Activated CD4-positive, alpha-beta T cell treated with anti-CD3 and anti-CD28 coated beads for 36 hours (primary cell): ENCODE measurements at places on chromosomes 2 and 18. TPM values are rescaled to one million over a fixed set of nuclear protein-coding genes. Genes with fewer than 3 reads are reported as not detected.

GRCh38 chr2:181836583-181836982 lies 54.9 kb upstream of the ITPRID2 start:
- DNase-seq: no peak

GRCh38 chr2:234491897-234492296 lies 5.0 kb downstream of the ARL4C start:
- peak; percentile 45 for DNase-seq

DNA sequence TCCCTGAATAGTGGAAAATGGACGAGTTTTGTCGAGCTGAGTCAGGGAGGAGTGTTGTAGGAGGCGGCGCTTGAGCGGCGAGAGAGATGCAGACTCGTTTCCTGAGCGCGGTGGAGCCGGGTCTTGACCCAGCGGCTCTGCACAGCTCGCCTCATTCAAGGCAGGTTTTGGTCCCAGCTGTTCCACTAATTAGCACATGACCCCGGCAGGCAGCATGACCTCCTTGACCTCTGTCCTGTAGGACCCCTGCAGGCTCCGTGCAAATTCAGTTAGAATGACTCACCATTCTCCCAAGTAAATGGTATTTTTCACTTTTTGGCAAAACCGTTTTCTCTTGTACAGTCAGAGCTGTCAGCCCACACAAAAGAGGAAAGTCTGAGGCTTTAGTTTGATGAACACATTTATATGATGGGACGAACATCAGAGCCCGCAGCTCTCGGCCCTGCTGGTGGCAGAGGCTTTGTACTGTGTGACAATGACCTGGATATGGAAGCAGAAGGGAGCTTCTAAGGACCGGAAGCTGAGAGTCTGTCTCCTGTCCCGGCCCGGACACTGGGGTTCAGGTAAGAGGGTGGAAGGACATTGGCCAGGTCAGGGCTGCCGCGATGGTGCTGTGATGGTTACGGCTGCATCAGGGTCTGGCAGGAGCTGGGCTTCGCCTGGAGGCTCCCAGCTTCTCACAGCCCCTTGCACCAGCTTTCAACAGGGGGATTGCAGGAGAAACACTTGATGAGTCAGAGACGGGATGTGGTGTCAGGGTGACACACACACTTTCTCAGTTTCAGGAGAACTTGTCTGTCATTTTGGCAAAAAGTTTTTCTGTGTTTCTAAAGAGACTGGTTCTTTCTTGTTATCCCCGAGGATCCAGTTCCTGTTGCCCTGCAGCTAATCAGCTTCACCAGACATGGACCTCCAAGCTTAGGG lies 29.9 kb upstream of the ALKAL2 start:
- peak; percentile 63 for DNase-seq

DNA sequence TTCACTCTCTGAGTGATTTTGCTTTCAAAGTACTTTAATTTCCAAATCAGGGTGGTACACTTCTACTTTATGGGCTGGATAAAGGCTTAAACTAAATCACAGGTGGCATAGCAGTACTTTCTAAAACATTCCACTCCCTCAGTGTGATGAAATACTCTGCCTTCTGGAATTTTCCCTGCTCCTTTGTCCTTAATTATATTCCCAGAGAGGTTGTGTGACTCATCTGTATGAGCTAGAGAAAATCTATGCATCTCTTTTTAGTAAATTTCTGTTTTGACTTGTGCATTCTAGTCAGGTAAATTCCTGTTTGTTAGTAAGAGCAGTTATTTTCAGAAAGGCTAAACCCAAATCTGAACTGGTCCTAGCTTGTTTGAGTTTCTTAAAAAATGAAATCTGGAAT lies 29.0 kb upstream of the PLA2R1 start:
- DNase-seq: no peak

GRCh38 chr2:38423763-38424162 lies 46.7 kb upstream of the ATL2 start:
- DNase-seq: no peak

- peak; percentile 14 for DNase-seq
These were observed 29.6 kb upstream of the RNF152 start for GRCh38 chr18:61922435-61922834.

DNA sequence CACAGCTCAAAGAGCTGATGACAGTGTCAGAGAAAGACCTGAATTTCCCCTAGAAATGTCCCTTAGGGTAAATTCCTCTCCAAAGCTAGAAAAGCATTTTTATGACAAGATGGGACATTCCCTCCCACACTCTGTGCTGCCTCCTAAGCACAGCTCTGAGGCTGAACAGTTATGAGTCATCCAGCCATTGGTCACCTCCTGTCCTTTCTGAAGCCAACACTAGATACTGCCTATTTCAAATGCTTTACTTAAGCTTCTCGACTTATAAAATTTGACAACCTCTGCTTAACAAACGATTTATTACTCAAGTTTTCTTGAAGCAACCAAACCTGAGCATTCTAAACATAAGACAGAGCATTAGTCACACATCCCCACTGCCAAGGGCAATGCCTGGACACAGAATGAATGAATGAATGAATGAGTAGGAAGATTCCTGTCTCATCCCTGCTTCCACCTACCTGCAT lies 35.4 kb downstream of the B4GALT6 start:
- DNase-seq: no peak

DNA sequence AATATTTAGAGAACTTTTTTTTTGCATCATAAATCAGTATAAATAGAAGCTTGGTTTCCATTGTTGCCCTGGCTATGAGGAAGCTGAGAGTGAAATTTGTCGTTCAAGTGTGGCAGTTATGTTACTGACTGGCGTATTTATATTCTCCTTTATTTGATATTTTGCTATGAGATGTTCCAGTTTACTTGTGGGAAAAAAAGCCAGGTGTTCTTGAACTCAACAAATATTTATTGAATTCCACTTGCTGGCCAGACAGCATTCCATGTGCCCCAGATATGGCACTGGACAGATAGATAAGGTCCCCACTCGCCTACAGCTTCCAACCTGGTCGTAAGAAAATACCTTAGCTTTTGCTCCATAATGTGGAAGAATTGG lies 44.7 kb downstream of the NEDD4L start:
- no peak for DNase-seq

DNA sequence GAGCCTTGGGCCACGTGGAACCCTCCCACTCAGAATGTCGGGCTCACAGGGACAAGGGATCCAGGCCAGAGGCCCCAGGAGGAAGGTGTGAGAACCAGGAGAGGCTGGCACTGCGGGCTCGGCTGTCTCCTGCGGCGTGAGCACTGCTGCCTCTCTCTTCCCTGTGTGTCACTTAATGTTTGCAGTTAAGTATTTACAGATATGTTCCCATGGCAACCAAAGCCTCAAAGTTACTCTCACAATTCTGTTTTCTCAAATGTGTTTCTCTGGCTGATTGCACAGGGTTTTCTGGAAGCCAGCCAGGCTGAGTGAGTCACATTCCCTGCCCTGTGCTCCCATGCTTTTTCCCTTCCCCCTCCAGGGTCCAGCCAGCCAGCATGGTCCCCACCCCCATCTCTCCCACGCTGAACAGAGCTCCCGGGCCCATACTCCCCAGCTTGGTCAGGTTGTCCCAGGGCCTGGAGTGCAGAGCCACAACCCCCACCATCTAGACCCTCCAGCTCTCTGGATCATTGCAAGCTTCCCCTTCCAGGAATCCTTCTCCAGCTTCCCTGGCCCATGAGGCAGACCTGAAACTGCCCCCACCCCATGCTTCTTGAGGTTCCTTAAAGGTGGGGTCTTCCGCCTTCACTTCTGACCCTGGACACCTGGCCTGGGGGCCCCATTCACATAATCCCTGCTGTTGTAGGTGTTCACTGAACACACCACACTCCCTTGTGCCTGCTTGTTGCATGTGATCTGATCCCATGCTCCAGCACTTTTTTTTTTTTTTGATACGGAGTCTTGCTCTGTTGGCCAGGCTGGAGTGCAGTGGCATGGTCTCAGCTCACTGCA lies 265.9 kb downstream of the CELF4 start:
- DNase-seq: peak; percentile 15

- no peak for DNase-seq
These were observed 617.7 kb upstream of the CDH2 start for GRCh38 chr18:28794459-28795245.

GRCh38 chr18:22471546-22472131 lies 53.9 kb upstream of the CTAGE1 start:
- no peak for DNase-seq

- no peak for DNase-seq
These were observed 64.6 kb downstream of the TGIF1 start for GRCh38 chr18:3514312-3515216.

DNA sequence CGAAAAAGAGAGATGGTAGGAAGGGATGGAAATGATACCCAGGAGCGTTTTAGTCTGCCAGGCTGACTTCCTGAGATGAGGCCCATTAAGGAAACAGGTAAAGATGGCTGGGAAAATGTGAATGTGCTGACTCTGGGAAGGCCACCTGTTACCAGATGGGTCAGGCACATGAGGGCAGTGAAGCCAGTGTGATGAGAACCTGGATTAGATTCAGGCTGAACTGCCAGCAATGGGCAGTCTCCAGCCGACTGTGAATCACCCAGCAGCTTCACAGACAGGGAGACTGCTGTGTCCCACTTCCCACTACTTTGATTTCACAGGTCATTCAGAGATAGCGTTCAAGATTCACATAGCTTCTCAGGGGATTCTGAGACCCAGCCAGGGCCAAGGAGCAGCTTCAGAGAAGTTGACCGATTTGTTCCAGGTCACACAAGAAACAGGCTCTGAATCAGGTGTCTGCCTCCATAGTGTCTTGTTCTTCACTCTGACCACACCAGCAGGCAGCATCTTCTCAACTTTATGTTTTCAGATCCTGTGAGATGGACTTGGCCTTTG lies 26.4 kb downstream of the CAPN13 start:
- DNase-seq: no peak

DNA sequence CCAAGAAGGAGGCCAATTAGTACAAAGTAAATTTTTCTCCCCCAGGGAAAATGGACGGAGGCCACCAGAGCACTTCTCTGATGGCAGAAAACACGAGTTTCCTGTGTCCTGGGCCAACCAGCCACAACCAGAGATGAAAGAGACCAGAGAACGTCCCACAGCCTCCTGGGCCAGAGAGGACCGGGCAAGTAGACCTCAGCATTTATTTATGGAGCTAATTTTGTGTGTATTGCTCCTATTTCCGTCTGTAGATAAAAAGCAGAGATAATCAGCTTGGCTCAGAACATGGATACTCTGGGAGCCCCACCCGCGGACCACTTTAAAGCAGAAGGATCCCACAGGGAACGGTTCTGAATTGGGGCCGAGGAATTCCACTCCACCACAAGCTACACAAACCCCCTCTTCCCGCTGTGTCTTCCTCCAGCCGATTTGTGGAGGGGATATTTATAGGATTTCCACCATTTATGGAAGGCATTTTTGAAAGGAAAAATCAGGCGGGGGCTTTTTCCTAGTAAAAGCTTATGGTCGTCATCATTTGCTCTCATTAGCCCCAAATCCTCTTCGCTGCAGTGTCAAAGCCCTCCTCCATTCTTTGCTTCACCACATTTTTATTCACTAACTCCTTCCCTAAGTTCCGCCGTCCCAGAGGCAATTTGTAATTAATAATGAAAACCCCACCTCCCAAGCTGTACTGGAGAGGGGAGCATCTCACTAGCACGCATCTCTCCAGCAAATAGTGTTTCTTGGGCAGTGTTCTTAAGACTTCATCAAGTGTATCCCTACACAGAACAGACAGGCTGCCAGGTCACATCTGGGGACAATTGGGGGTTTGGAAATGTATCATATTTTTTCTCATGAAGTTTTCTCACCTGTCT lies 43.7 kb upstream of the TWIST2 start:
- DNase-seq: no peak

DNA sequence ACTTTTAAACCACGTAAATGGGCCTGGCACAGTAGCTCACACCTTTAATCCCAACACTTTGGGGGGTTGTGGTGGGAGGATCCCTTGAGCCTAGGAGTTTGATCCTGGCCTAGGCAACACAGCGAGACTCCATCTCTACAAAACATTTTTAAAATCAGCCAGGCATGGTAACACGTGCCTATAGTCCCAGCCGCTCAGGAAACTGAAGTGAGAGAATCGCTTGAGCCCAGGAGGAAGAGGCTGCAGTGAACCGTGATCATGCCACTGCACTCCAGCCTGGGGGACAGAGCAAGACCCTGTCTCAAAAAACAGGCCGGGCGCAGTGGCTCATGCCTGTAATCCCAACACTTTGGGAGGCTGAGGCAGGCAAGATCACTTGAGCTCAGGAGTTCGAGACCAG lies 12.2 kb downstream of the ROCK1 start:
- DNase-seq: no peak

UGT1A6 gene
- total RNA-seq: not detected

AOX1 gene
- 0.65 TPM for total RNA-seq

REG3A gene
- not detected for total RNA-seq

LINC00305 gene
- not detected for total RNA-seq

CHRND gene
- total RNA-seq: not detected

SIX3 gene
- total RNA-seq: not detected
